CD4-positive, alpha-beta T cell treated with Interleukin-4 for 4 hours (primary cell): ENCODE measurements at places on chromosomes 12 and 14.

DNA sequence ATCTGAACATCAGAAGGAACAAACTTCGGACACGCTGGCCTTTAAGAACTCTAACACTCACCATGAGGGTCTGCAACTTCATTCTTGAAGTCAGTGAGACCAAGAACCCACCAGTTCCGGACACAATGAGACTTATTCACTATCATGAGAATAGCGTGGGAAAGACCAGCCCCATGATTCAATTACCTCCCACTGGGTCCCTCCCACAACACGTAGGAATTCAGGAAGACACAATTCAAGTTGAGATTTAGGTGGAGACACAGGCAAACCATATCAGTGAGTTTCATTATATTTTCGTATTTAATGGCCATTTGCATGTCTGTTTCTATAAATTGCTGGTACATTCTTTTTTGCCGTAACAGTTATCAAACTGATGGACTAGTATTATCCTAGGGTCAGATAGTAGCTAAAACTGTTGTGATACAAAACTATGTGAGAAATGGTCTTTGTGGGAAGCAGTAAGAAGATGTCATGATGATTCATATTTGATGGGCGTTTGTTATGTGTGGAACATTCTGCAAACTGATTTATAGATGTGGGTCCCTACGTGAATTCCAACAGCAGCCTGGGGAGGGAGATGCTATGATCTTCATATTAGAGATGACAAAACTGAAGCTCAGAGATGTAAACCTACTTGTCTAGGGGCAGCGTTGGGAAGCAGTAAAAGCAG, 282.4 kb upstream of the TMEM132C start:
- DNase-seq, result no peak

DNA sequence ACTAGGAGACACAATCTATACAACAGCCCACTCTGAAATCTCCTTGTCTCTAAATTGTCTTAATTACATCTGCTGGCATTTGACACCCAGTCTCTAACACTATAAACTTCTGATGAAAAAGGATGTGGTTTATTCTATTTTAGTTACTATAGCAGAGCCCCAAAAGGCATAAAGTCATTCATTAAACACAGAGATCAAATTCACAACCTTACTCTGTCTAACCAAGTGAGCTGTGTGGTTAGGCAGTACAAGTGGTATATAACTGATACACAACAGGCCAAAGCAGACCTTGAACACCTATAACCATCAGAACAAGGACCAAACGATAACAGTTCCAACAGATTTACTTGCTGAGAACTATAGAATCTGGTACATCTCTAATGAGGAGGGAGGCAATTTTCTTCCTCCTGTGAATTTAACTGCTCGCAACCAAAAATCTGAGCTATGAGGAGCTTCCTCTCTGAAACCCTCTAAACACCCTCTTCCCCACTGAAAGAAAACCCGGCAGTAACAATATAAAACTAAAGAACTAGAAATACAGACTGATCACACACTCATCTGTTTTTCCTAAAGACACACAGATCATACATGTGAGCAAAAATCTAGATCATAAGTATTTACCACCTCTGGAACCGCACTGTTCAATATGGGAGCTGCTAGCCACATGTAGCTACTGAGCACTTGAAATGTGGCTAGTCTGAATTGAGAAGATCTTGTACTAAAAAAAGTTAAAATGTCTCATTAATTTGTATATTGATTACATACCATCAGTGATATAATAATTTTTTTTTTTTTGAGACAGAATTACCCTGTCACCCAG, 17.7 kb downstream of the SPPL3 start:
- DNase-seq, result peak; percentile 32

GRCh38 chr12:113463746-113464451, 7.8 kb downstream of the LHX5 start:
- no peak for DNase-seq

- no peak for DNase-seq
Observed at GRCh38 chr12:5661811-5662210, 229.9 kb downstream of the NTF3 start.

GRCh38 chr14:105005329-105005928, 15.5 kb downstream of the CDCA4 start:
- DNase-seq, result no peak

- no peak for DNase-seq
Observed at GRCh38 chr12:3175238-3175637, 98.1 kb downstream of the TSPAN9 start.

GRCh38 chr14:59435101-59435500, 30.1 kb downstream of the GPR135 start:
- DNase-seq, result no peak

- DNase-seq, result no peak
Observed at GRCh38 chr14:69483765-69484443, 624 bp upstream of the PLEKHD1 start.

DNA sequence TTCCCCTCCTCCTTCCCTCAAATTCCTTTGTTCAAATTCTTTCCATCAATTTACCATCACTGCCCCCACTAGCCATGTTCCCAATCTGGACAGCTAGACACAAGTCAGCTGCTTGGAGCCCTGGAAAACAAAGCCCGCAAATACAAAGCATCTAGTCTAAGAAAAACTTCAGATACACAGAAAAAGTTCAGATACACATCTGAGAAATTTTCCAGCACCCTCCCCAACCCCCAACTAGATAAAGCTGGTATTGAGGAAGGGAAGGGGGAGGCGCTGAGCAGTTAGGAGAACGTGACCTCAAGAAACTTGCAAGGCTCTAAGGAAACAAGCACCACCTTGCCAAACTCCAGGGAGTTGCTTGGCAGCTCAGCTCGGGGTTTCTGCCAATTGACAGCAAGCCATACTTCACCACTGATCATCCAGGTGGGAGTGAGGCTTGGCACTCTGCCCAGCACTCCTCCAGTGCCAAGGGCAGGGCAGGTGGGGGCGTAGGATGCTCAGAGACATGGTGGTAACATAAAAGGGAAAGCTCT, 5.1 kb upstream of the CNIH1 start:
- DNase-seq, result no peak

- no peak for DNase-seq
Observed at GRCh38 chr14:99837822-99838221, 44.6 kb downstream of the EML1 start.

DNA sequence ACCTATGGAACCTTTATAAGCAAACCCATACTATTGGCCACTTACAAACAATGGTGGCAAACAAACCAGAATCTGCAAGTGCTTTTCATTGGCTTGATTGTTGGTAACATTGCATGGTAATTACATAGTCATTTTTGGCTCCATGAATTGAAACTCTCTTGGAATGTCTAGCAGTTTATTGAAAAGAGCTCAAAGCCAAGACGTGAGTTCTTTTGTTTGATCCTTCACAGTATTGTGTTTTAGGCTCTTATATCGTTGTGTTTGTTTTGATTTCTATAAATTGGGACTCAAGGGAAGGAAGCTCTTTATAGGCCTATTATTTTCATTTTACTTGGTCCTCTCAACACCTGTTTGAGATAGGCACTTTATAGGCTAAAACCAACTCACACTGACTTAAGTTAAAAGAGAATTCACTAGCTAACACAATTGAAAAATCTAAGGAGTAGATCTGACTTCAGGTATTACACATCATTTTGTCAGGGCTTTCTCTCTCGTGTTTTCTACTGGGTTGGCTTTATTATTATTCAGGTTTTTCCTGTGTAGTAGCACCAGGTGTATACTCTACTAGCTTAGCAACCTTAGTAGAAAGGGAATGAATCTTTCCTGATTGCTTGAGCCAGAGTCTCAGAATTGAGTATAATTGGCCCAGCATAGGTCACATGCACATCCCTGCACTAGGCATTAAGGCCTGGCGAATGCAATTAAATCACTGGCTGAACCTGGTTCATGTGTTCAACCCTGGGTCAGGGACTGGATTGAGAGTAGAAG, 341.4 kb downstream of the RAD51B start:
- no peak for DNase-seq

DNA sequence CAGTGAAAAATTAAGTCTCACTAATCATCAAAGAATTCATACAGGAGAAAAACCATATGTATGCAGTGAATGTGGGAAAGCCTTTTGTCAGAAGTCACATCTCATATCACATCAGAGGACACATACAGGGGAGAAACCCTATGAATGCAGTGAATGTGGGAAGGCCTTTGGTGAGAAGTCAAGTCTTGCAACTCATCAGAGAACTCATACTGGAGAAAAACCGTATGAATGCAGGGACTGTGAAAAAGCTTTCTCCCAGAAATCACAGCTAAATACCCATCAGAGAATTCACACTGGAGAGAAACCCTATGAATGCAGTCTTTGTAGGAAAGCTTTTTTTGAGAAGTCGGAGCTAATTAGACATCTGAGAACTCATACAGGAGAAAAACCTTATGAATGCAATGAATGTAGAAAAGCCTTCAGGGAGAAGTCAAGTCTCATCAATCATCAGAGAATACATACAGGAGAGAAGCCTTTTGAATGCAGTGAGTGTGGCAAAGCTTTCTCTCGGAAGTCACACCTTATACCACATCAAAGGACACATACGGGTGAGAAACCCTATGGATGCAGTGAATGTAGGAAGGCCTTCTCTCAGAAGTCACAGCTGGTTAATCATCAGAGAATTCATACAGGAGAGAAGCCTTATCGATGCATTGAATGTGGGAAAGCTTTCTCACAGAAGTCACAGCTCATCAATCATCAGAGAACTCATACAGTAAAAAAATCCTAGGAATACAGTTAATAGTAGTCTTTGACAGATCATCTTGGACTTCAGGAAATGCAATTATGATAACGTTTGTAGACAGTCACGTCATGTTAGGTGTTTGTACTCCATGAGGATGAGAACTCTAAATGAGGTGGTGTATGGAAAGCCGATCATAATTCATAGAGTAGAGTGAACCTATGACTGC, 21.1 kb downstream of the ZNF84 start:
- DNase-seq, result no peak

GRCh38 chr12:21456291-21456780, 18.9 kb downstream of the PYROXD1 start:
- peak; percentile 89 for DNase-seq

DNA sequence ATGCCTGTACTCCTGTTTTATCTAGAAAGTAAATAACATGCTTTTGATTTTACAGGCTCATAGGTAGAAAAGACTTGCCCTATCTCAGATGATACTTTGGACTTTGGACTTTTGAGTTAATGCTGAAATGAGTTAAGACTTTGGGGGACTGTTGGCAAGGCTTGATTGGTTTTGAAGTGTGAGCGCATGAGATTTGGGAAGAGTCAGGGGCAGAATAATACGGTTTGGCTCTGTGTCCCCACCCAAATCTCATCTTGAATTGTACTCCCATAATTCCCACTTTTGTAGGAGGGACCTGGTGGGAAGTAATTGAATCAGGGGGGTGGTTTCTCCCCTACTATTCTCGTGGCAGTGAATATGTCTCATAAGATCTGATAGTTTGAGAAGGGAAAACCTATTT, 156.2 kb upstream of the GZMB start:
- DNase-seq, result no peak

- no peak for DNase-seq
Observed at GRCh38 chr12:77401064-77401769, 335.8 kb upstream of the E2F7 start.

DNA sequence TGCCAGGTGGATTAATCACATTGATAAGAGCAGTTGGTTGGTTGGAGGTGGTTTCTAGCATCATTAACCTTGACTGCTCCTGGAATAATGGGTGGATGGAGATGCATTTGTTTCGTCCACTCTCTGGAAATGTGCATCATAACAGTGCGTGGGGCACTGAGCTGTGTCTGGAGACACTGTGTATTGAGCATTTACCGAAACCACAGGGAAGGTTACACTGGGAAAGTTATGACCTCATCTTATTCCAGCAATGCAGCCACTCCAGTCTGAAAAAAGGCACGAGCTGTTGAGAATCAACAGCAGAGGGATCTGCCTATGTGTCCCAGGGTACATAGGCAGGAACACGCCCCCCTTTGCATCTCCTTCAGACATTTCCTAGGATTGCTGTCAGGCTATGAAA, 27.2 kb downstream of the RNFT2 start:
- DNase-seq, result no peak
